ENCODE measurements at places on chromosomes 6 and 20.

DNA sequence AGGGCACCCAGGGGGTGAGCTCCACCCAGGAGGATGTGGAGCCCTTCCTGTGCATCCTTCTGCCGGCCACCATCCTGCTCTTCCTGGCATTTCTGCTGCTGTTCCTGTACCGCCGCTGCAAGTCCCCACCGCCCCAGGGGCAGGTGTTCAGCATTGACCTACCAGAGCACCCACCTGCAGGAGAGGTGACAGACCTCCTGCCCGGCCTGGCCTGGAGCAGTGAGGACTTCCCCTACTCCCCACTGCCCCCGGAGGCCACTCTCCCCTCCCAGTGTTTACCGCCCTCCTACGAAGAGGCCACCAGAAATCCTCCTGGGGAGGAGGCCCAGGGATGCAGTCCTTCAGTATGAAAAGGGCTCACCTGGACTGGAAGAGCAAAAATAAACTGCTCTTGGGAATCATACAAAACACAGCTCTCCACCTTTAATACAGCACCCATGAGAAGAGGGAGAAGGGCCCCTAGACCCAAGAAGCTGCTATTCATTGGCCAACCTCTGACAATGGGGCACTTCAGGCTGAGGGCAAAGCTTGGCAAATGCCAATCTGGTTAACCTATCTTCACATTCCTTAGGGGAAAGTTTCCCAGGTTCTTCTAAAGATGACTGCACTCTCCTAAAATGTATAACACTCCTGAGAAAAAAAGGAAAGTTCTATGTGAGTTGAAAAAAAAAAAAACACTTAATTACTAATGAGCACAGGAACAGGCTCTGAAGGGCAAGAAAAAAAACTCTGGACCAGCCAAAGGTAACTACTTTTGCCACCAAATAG, 5.0 kb downstream of the SMIM28 start:
- DNase-seq = no peak

GRCh38 chr6:158677906-158678578, 28.2 kb downstream of the SYTL3 start:
- DNase-seq = no peak

DNA sequence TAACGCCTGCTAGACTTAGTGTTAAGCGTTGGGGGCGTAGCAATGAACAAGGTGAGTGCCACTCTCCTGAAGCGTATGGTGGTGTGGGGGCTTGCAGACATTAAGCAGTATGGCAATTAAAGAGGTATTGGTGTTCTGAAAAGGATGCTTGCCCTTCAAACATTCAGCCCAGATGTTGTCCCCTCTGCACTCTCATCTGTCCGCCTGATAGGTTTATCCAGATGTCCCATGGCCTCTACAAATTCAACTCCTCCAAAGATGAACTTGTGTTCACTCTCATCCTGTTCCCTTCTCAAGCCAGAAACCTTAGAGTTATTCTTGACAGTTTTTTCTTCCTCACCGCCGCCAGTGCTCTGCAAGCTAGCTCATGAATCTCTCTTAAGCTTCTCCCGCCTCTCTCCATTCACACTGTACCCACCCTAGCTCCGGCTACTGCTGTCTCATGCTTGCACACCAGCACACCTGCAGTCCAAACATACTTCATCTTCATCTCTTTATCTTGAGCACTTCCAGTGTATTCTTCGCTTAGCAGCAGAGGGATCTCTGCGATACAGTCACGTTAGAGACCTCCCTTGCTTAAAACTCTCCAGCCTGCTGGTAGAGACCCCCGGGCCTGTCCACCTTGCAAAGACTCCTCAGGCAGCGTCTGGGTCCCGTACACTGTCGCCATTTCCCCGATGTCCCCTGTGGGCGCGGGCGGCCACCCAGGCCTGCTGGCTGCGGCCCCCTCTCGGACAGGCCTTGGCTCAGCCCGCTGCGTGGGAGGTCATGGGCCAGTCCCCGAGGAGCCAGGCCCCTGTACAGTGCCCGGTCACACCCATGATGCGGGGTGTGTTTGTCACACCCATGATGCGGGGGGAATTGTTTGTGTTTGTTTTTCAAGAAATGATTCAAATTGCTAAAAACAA, 962 bp downstream of the DDX27 start:
- no peak for DNase-seq

DNA sequence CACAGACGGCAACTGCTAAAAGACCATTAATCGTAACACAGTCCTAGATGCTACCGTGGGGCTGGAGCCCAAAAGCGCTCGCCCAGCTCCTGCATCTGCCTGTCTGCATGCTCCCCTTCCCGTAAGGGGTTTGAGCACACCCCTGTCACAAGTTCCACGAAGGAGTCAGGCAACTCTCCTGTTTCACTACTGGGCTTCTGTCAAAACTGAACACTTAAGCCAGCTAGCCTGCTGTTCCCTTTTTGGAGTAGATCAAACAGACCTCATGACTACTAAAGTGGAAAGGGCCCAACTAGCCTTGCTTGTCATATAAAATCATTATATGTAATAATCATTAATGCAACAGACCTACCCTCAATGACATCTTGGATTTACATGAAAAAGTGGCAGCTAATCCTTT, 61.3 kb downstream of the TRMT11 start:
- no peak for DNase-seq

- no peak for DNase-seq
These were observed 4.9 kb downstream of the SLC4A11 start for GRCh38 chr20:3233991-3234498.

- no peak for DNase-seq
These were observed 55.7 kb downstream of the GNAS start for GRCh38 chr20:58908221-58908620.

DNA sequence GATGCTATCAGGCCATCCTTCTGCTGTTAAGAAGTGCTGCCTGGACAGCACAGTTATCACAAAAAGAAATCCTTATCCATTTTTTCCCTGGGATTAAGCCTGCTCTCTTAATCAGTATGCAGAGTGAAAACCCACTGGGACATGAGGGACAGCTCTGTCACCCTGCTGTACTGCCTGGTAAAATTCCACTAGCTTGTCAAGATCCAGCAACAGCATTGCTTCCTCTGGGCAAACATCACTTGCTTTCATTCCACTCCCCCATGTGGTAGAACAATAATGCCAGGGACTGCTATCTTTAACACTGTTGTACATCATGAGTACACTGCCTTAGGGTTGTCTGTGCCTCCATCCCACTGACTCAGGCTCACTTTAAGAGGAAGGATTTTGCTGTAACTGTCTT, 331.3 kb downstream of the KIF16B start:
- DNase-seq = no peak

GRCh38 chr20:61769286-61769832, 296.3 kb downstream of the TAF4 start:
- DNase-seq = no peak

- DNase-seq = no peak
These were observed 8.5 kb downstream of the GRIK2 start for GRCh38 chr6:101401792-101402621.

DNA sequence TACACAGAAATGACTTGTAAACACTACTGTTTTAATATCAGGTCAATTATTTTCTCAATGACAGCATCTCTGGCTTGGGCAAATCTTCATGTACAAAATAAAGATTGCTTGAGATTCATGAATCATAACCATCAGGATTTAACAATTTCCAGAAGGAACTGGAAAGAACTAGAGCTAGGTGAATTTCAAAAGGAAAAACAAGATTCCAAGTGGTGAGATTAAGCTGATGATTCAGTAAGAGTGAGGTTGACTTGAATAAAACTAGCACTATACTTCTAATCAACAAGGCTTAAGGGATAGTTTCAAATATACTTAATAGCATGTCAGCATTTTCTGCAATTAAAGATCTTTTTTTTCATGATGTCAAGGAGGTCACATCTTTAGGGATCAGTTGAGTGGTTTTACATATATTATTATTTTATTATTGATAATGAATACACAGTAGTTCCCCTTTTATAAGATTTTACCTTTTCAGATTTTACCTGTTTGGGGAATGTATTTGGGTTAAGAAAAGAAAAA, 43.5 kb upstream of the HCRTR2 start:
- no peak for DNase-seq

DNA sequence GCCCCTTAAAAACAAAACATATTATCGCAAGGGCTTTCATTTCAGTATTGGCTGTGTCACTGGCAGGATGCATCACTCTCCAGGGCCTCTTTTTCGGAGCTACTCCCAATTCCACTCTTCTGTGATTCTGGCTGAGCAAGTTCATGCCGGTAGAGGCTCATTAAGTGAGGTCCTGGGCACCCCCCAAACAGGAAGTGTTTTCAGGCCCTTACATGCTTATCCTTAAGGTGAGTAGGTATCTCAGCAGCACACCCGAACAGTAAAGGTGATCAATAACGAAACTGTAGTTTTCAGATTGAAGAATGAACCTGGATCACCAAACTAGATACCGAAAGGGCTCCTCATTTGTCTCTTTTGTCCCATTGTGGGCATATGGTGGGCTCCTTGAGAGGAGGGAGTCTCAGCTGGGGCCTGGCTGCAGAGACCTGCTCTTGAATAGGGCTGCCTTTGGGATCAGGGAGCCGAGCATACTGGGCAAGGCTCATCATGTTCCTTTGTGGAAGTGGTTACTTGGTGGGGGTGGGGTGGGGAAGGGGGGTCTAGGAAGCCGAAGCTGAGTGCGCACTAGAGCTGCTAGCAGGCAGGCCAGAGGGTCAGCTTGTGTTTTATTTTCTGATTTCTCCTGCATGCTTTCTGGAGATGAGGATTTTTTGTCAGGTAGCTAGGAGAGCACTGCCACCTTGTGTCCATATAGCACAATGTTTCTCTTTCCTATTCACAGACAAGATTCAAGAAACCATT, 65.2 kb downstream of the CDS2 start:
- no peak for DNase-seq

- no peak for DNase-seq
These were observed 96.7 kb downstream of the SNX5 start for GRCh38 chr20:17871886-17872285.

- no peak for DNase-seq
These were observed 286.5 kb downstream of the ALDH8A1 start for GRCh38 chr6:134663356-134663755.

GRCh38 chr6:163776196-163776905, 361.8 kb downstream of the QKI start:
- DNase-seq = no peak

GRCh38 chr6:28371706-28372451, 22.1 kb downstream of the ZKSCAN3 start:
- no peak for DNase-seq

DNA sequence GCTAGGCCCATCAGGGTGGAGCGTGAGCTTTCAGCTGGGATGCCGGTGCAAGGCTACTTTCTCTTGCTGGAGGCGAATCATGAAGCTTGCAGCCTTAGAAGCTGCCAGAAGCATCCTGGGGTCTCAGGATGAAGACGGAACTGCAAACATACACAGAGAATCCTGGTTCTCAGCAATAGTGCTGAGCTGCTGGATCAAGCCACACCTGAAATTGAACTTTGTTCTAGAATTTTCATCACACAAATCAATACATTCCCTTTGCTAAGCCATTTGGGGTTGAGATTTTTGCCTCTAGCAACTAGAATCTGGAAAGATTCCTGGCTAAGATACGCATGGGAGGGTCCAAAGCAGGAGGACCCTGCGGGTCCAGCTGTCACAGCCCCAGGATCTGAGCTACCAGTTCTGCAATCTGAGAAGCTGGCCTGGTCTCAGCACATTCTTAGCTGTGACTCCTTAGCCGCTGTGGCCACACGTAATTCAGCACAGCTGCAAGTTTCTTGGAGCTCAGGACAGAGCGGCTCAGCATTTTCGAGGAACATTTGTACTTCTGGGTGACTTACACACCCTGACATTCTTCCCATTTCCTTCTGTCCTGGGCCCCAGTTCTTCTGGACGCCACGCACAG, 6.6 kb upstream of the ARFGAP1 start:
- DNase-seq = no peak

- DNase-seq = no peak
These were observed 6.5 kb downstream of the KCNB1 start for GRCh38 chr20:49476016-49476355.

DNA sequence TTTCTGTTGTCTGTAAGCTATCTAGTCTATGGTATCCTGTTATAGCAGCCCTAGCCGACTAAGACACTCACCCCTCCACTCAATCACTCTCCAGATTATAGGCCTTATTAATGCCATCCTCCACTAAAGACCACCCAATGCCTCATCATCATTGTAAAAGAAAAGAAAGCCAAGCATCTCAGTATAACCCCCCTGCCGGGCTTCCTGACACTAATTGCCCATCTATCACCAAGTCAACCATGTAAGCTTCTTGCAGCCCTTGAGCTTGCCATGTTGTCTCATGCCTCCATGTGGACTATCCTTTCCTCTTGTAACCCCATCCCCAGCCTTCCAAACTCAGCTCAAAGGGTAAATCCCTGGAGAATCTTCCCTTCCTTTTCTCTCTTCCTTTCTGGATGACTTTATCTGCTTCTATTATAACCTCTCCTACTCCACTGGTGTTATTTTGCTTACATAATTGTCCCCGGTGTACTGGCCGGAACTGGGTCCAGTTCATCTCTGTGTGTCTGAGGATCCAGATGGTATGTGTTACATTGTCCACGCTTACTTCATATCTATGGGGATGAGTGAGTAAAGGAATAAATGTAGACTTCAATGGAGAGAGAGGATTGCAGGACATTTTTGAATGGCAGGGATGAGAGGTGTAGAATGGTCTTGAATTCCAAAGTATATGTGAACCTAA, 202.9 kb upstream of the SOX4 start:
- no peak for DNase-seq

DNA sequence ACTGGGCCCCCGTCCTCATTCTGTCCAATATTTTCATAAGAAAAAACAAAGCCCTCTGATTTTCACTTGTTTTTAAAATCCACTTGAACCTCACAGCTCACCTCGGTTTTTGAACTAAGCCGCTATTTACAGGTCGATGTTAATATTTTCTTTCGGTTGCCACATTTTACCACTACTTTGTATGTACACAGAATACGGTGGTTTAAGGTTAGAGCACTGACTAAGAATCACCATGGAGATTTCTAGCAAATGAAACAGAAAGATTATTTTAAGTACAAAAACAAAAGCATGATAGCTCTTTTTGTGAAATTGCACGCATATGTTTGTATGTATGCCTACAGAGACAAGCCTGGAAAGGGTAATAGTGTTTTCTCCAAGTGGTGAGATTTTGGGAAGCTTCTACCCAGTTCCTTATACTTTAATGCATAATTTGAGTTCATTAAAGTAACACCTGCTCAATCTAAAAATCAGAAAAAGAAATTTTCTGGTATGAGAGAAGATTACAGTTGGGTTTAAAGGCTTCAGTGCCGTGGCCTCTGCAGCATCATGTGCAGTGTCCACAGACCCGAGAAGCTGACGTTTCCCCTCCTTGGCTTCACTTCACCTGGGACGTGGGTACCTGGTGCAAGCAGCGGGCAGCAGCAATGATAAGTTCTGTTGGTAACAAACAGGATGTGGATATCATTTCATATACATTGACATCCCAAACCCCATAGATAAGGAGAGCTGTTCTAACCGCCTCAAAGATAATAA, 144.0 kb downstream of the UST start:
- DNase-seq = no peak

DNA sequence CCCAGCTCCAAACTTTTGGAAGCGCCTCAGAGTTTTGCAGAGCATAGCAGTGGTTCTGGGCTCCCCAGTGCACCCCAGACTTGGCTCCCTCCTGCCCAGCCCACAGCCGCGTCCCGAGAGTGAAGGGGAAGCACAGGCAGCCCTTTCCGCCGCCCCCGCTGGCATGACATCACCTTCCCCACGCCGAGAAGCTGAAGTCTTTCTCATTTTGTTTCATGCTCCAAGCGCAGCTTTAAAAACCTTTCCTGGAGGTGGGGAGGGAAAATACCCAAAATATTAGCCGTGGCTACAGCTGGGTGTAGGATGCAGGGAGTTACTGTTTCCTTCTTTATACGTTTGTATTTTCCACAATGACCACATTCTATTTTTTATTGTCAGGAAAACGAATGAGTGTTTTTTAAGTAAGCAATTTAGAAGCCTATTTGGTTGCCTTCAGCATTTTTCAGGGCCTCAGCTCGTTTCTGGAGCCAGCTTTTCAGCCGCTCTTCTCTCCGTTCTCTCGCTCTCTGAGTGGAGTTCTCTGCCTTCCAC, 72.9 kb downstream of the SNX5 start:
- peak; percentile 34 for DNase-seq
